ENCODE measurements at places on chromosomes 1 and 21.
A peak's percentile ranks its signal among the peaks of the same experiment; 100 is the strongest.

DNA sequence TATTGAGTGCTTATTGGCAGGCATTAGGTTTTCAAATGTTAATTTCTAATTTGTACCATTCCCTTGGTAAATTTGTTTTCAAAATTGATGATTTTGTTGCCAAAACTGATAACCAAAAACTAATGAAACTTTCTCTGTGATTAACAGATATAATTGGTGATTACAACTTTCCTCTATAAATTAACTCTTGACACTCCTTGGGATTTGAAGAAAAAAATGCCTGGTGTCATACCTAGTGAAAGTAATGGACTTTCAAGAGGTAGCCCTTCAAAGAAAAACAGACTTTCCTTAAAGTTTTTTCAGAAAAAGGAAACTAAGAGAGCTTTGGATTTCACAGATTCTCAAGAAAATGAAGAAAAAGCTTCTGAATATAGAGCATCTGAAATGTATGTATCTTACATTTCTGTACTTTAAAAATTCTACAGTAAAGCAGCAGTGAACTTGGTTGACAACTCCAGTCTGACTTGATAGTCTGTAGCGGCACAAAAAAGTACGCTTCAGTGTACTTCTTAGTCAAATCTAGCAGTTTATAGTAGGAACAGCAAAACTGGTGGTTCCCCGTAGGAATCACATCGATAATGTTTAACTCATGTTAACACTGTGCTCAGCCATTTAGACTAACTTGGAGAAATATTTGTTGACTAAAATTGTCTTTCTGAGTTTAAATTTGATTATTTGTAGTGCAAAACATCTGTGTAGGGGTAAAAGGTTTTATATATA is 3.0 kb downstream of the USP1 start:
- no peak for DNase-seq

DNA sequence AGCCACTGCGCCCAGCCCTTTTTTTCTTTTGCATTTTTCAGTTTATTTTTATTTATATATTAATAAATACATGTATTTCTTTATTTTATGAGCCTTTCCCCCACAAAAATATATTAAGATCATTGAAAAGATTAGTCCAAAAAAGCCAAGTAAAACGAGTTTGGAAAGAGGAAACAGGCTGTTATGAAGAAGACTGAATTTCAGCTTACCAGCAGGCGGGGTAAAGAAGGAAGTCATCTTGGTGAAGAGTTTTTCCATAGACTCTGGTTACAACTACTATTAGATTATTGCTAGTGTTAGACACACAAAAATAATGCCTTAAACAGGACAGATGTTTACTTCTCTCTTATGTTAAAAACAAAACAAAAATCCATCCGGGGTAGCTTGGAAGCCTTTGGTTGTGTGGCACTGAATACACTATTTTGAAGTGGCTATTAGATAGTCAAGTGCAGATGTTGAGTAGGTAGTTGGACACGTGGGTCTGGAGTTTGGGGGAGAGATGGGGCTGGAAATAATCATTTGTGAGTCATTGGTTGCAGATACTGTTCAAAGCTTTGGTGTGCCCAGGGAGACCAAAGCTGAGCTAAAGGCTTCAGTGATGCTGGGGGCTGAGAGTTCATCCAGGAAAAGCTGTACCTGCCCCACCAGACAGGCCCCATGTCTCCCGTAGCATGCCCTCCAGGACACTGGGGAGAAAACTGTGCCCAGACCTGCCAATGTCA is 8.7 kb upstream of the LRRC71 start:
- no peak for DNase-seq

GRCh38 chr1:3759796-3760195 is 7.5 kb downstream of the CCDC27 start:
- no peak for DNase-seq

- no peak for DNase-seq
These were observed 46.6 kb upstream of the GALNT2 start for GRCh38 chr1:230020451-230020850.

- no peak for DNase-seq
These were observed 55.6 kb upstream of the CD34 start for GRCh38 chr1:207966521-207966920.

DNA sequence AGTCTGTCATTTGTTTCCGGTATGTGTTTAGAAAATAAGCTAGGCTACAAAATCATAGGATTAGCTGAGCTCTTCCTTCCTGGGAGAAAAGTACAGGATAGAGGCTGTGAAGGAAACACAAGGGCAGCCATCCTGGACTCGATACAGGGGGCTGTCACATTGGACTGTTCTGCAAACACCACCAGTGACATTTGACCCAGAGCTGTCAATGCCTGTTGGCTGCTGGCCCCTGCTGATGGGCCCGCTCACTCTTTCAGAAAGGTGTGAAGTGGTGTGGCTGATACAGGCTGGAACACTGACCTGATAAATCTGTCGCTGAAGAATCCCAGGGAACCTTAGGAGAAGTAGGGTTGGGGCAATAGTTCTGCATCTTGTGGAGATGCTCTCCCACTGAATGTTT is 183.1 kb downstream of the RHOU start:
- no peak for DNase-seq

DNA sequence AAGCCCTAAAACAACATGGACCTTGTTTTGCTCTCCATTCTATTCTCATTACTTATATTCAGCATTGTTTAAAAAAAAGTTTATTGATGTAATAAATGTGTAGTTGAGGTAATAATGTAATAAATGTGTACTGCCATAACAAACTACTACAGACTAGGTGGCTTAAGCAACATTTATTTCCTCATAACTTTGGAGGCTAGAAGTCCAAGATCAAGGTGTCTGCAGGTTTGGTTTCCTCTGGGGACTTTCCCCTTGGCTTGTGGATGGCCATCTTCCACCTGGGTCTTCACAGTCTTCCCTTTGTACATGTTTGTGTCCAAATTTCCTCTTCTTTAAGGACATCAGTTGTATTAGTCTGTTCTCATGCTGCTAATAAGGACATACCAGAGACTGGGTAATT is 93.1 kb downstream of the LMO4 start:
- no peak for DNase-seq

GRCh38 chr1:198186916-198187580 is 30.2 kb downstream of the NEK7 start:
- no peak for DNase-seq

DNA sequence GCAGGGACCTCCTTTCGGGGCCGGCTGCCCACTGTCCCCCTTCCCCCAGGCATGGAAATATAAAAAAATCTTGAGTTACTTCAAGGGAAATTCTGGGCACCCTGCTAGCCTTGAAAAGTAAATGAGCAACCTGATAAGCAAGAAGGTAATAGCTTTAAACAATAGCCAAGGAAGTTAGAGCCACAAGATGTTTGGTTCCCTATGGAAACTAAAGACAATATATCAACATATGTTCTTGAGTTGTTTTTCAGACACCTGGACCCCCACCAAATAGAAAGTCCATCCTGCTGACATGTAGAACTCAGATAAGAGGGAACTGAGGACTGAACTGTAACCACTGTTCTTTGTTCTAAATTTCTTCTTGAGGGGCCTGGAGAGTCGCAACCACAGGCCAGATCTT is 19.3 kb upstream of the SLC35A3 start:
- no peak for DNase-seq

DNA sequence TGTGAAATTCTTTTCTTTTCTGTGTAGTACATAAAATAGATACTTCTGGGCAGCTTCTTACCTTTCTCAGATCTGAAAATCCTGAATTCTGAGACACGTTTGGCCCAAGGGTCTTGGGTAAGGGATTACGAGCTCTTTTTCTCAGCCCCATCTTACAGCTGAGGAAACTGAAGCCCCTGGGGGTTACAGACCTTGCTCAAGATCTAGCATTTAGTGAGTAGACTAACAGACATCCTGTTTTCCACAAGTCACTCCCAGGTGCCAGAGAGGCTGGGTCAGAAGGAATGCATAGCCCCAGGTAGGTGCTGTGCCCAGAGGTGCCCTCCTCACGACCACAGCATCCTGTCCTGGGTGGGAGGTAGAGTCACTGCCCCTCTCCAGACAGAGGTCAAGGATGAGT is 13.2 kb upstream of the CREG1 start:
- DNase-seq = no peak

GRCh38 chr1:194473766-194474165 is 1287.4 kb upstream of the B3GALT2 start:
- no peak for DNase-seq

GRCh38 chr1:55631509-55631908 is 416.3 kb upstream of the USP24 start:
- DNase-seq = no peak

DNA sequence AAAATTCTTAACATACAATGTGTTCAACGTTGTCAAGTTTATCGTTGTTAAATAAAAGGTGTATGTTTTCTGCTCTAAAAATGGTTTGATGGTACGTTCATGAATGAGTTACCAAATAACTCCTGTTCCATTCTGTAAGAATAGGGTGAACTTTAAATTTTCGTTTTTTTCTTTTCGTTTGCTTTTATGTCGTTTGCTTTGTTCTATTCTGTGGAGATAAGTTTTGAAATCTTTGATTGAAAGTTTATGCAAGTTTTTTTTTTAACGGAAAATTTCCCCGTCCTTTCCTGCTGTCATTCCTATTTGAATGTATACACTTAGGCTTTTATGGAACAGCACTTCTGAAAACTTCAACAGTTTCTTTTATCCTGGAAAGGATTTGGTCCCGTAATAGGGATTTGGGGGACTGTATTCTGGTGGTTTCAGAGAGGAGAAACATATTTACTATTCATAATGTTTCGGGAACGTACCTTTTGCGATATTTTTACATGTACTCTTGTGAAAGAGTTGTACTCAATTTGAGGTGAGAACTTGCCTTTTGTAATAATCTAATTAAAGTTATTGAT is 1.7 kb downstream of the DR1 start:
- DNase-seq = no peak

DNA sequence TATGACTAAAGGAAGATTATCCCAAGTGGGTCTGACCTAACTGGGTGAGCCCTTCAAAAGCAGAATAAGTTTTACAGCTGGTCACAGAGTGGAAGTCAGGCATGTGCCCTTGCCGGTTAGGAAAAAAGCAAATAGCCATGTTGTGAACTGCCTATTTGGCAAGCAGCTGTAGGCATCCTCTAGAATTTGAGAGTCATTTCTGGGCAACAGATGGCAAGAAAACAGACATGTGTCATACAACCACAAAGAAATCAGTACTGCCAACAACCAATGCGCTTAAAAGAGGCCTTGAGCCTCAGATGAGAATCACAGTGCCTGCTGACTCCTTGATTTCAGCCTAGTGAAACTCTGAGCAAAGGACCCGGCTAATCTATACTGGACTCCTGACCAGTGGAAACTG is 26.8 kb downstream of the LRRC53 start:
- no peak for DNase-seq

DNA sequence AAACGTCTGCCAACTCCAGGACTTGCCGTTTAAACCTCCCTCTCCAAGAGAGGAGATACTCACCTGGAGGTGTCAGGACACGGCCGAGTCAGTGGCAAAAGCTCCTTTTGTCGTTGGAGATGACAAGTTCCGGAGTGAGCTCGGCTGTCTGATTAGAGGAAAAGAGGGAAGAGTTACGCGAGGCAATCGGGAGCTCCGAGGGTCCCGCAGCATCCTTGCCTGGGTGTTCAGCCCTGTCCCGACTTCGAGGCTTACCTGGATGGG is 497 bp downstream of the ID3 start:
- no peak for DNase-seq

- peak; percentile 60 for DNase-seq
These were observed 1.8 kb downstream of the CD160 start for GRCh38 chr1:145720878-145721671.

DNA sequence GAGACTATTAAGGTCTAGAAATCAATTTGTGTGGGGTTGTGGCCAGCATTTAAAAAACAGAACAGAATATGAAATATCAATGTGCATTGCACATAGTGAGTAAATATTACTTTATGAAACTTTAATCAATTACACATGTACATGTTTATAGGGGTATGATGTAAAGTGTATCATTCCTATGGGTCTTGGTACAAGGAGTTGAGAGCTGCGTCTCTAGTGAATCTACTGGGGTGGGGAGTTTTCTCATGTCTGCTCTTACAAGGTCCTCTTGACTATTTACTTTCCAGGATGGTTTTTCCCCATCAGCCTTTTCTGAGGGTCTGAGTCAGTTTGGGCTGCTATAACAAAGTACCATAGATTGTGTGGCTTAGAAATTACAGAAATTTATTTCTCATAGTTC is 75.8 kb downstream of the BACH1 start:
- no peak for DNase-seq

GRCh38 chr1:31434101-31434871 is 21.3 kb downstream of the SERINC2 start:
- no peak for DNase-seq

- no peak for DNase-seq
These were observed 397.0 kb upstream of the ADAMTS5 start for GRCh38 chr21:27363719-27364477.

DNA sequence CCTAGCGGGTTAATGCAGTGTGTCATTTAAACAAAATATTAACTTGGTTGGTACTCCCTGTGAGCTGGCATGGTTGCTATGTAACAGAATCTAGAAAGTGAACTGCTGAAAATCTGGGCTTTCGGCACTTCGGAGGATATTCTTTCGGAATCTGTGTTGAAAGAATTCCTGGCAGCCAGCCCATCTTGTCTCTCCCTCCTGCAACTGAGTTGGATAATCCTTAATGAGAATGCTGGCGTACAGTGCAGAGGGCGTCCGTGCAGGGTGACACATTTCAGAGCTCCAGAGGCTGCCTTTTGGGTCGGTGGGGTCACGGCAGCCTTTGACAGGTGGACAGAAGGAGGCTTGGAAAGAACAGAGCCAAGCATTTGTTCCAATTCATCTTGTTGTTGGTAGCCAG is 3.7 kb downstream of the KAZN start:
- peak; percentile 77 for DNase-seq

- no peak for DNase-seq
These were observed 51.9 kb downstream of the RAP1GAP start for GRCh38 chr1:21617126-21617738.

DNA sequence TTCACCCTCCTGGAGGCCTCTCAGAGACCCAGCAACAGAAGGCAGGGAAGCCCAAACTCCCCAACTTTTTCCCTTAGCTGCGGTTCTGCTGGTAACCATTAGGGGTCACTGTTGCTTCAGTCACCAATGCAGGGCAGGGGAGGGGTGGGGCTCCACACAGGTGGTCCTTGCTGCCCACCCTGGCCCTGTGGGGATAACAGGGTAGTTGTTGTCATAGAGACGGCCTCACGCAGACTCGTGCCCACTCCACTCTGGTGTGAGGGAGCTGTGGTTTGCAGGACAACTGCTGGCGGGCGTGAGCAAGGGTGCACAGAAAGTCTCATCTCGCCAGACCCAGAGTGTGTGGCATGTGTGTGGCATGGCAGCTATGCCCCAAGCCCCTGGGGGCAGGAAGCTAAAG is 19.9 kb downstream of the INSRR start:
- DNase-seq = peak; percentile 60

Measured in HAP-1 (cell line).